Stimulated activated naive CD8-positive, alpha-beta T cell treated with anti-CD3 and anti-CD28 coated beads, Interleukin-15, Interleukin-2, amounts not matched to agents 100 U/mL and 50 U/mL, for 24 hours (primary cell): ENCODE measurements at places on chromosomes 12 and 14.

- peak; percentile 40 for DNase-seq
These were observed 98.1 kb downstream of the NCOR2 start for GRCh38 chr12:124469193-124469888.

DNA sequence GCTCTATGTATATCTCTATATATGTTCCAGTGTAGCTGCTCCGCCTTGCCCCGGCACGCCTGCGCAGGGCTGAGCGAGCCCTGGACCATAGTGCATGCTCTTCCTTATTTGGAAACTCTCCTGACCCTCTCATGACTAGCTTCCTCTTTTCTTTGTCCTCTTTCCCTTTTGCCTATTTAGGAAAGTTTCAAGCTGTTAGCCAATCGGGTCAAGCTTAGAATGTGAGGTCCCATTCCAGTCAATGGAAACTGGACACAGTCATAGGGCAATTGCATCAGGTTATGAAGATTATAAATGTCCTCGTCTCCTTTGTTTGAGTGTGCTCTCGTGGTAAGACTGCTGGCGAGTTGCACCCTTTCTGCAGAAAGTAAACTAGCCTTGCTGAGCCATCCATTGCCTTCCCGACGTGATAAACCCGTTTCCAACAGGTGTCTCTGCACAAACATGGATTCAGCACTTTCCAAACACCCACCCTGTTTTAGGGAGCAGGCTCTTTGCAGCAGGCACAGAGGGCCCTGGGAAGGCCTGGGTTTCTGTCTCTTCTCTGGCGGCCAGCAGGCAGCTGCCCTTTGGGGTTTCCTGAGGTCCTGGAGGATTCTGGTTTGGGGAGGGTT is 30.9 kb downstream of the CCDC92 start:
- no peak for DNase-seq

DNA sequence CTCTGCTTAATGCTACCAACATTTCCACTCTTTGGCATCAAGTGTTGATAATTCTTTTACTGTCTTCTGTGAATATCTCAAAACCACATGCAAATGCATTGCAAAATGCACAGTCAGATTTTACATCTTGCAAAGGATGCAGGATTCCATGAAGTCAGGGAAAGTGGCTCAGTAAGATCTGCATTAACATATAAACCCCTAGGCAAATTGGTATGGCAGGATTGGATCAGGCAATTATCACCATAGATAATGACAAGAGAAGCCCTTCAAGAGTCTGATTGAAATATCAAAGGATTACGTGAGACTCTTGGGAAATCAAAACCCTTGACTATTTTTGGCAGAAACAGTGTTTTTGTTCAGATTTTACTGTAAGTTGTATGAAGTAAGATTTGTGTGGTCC is 71.0 kb downstream of the TMTC2 start:
- DNase-seq = no peak

DNA sequence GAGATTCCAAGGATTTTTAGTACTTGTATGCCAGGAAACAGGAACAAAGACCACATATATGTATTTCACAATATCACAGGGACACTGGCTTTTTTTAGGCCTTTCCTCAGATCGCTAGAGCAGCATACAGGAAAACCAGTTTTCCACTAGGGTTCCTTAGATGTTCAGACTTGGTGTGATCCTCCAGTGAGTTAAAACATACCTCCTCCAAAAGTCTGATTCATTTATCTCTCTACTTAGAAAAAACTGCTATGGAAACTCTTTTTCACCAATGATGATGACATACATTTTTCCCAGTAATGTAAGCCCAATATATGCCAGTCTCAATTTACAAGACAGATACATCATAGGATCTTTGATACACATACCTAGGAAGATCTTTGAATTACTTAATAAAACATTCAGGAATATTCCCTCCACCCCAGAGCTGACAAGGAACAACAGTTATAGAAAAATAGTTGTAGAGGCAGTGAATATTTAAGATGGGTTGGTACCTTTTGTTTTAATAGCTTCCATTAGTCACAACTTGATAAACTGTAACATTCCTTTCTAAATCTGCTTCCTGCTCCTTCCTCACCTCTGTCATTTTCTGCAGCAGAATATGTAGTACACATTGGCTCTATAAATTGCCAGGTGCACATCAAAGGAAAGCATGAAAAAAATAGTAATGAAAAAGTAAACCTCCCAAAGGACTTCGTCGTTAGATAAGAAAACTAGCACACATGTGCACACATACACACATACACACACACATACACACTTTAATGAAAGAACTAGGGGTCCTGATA is 27.5 kb downstream of the BCAT1 start:
- DNase-seq = no peak

- peak; percentile 35 for DNase-seq
These were observed 1.6 kb downstream of the LTB4R start for GRCh38 chr14:24312736-24313507.

- no peak for DNase-seq
These were observed 157.9 kb upstream of the FKBP4 start for GRCh38 chr12:2636741-2637340.

- DNase-seq = no peak
These were observed 184.1 kb downstream of the CCER1 start for GRCh38 chr12:90770861-90771260.

DNA sequence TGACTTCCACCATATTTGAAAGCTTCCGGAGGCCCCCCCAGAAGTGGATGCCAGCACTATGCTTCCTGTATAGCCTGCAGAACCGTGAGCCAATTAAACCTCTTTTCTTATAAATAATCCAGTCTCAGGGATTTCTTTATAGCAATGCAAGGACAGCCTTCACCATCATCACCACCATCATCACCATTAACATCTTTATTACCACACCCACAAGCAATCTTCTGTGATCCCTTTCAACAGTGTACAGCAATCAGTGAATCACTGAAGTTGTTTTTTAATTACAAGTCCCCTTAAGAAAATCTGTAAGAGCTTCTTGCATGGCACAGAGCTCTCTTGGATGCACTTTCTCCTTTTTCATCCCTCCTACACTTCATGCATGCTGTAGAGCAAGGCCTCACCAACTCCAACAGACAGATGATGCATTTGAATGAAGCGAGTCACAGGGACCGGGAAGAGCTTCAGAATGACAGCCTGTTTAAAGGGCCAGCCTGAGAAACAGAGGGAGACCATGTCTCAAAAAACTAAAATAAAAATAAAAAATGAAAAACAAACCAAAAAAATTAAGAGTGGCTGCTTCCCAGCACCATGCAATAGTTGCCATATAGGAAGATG is 83.6 kb upstream of the VASH1 start:
- no peak for DNase-seq

- no peak for DNase-seq
These were observed 71.8 kb downstream of the ZNF664 start for GRCh38 chr12:124044809-124045321.

- no peak for DNase-seq
These were observed 13.2 kb downstream of the DCAF5 start for GRCh38 chr14:69139743-69140142.

- no peak for DNase-seq
These were observed 23.1 kb downstream of the EXD2 start for GRCh38 chr14:69214393-69214792.

DNA sequence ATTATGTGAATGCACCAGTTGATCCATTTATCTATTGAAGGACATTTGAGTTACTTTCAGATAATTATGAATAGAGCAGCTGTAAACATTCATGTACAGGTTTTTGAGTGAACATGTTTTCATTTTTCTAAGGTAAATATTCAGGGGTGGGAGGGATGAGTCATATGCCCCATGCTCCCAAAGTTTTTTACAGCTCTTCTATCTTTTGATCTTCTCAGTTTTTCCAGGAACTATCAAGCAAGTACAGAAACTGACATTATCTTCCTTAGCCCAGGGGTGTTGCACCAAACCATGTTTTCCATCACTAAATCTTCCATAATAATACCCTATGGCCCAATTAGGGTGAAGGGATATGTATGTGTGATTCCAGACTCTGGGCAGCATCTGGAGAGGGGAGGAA is 384.5 kb downstream of the EMP1 start:
- no peak for DNase-seq

DNA sequence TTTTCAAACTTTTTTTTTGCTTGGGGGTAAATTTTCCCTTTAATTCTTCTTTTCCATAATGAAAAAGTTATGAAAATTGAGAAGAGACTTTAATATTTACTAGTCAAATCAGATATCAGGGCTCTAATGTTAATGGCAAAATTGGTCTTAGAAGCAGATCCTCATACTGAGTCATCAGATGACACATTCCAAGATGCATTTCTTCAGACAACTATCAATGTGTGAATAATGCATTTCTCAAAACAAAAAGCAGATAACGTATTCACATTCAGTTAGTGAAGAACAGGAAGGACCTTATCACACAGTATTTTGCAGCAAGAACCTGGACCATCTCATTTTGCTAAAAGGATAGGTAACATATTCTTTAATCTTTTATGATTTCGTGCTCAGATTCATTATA is 130.7 kb downstream of the GPHN start:
- no peak for DNase-seq

- DNase-seq = no peak
These were observed 3.8 kb upstream of the PDE3A start for GRCh38 chr12:20364501-20364900.

- no peak for DNase-seq
These were observed 52.6 kb upstream of the MMP17 start for GRCh38 chr12:131775392-131776236.

DNA sequence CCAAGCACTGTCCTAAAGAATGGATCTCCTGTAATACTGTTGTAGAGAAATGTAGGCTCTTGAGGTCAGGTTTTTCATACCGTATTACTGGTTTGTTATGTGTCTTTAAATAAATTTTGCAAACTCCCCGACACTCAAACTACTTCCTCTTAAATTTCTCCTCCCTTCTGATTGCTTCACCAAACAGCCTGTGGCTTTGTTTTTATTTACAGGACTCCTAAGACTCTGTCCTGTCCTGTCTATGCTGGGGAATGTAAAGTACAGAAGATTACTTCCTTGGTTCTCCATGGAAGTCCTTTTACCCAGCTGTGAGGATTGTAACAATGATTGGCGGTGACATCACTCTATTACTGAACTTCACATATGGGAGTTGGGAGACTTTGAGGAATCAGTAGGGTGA is 873.5 kb downstream of the DIO2 start:
- no peak for DNase-seq

GRCh38 chr14:100717386-100717785 is 9.3 kb upstream of the DLK1 start:
- no peak for DNase-seq
